ENCODE measurements at places on chromosomes 4 and X.

- no peak for DNase-seq
These were observed at the start of gene CXorf65 for GRCh38 chrX:71106427-71106826. Gene CXorf65, minus strand, starts transcription at chrX:71106740. Its CDS starts 184 bp downstream, at chrX:71106556.

DNA sequence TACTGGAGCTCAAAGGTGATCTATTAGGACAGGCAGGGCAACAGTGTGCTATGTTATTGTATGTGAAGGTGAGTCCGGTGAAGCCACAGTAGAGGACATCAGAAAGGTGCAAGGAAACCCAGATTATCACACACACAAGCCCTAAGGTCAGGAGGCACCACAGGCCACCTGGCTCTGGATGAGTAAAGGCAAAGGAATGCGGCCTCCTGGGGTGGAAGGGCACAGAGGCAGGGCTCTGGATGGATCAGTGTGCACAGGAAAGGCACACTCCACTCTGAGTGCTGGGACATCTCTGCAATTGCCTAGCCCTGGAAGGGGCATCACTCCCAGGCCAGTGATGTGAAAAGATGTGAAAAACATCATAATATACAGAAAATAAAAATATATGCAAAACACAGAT is 683.5 kb downstream of the TRIML1 start:
- DNase-seq, result no peak

GRCh38 chr4:20623939-20624338 is 76.3 kb upstream of the PACRGL start:
- DNase-seq, result no peak

DNA sequence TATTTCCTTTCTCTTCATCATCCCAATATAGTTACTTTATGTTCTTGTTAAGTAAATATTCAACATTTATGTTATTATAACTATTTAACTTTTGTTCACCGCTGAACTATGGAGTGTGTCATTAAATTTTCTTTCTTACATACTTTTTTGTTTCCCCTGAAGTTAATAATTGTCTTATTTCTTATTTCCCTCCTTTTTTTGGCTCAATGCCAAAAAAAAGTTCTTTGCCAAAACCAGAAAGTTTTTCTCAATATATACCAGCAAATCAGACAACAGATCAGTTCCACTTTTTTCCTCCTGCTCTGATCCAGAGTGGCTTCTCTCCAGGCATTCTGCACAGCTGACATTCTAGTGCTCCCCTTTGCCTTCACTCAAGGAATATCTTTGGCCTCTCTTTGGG is 187.0 kb upstream of the PPARGC1A start:
- DNase-seq, result no peak

DNA sequence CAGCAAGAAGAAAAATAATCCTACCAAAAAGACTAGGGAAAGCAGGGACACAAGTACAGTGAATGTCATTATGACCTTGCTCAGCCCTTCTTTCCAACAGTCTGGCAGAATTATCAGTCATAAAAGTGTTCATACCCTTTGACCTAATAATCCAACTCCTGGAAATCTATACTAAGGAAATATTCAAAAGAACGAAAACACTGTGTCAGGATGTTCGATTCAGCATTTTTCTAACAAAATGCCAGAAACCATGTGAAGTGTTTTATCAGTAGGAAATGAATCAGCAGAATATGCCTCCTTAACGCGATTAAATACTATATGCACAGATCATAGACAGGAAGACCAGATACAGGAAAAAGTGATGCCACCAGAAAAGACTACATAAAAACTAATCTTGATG is 16.2 kb upstream of the S100G start:
- DNase-seq, result no peak

- DNase-seq, result no peak
These were observed 6.6 kb downstream of the OCIAD2 start for GRCh38 chr4:48899950-48900349.

- DNase-seq, result no peak
These were observed 932.3 kb upstream of the EPHA5 start for GRCh38 chr4:66602622-66603021.

GRCh38 chr4:106615410-106615945 is 246.9 kb upstream of the GIMD1 start:
- no peak for DNase-seq

- no peak for DNase-seq
These were observed 121.9 kb downstream of the SMIM20 start for GRCh38 chr4:26035921-26036320.

DNA sequence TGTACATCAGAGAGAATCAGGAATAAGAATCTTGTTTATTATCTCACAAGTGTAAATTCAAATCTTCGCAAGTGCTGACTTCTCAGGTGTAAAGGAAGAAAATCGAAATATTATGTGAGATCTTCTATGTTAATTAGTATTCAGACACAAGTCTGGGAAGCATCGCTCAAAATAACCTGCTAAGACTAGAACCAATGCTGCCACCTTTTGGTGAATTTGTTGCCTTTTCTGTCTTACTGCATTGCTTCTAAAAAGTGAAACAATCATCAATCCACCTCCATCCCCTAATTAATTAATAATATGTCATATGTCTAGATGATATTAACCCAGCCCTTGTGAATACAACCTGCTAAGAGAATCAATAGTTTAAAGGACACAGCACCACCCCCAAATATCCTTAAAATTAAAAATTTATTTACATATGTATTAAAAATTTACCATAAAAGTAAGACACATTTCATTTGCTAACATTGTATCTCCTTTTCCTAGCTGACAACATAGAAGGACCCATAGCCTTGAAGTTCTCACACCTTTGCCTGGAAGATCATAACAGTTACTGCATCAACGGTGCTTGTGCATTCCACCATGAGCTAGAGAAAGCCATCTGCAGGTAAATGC is 3.5 kb downstream of the EPGN start:
- peak; percentile 4 for DNase-seq

DNA sequence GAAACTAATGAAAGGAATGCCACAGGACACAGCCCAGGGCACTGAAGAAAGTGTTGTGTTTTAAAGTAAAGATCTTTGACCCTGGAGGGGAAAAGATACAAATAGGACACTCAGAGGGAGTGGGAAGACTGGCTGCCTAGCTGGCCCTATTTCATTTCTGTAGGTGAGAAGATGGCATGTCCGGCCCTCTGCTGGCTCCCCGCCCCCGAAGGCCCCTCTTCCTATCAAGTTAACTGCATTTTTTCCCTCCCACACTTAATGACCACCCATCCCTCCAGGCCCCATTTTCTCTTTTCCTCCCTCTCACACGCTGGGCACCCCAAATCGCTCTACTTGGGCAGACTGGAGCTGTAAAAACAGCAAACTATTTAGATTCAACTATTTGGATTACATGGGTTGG is 5.5 kb upstream of the TRIM75 start:
- no peak for DNase-seq

- DNase-seq, result no peak
These were observed 55.9 kb upstream of the FHDC1 start for GRCh38 chr4:152880263-152880662.

DNA sequence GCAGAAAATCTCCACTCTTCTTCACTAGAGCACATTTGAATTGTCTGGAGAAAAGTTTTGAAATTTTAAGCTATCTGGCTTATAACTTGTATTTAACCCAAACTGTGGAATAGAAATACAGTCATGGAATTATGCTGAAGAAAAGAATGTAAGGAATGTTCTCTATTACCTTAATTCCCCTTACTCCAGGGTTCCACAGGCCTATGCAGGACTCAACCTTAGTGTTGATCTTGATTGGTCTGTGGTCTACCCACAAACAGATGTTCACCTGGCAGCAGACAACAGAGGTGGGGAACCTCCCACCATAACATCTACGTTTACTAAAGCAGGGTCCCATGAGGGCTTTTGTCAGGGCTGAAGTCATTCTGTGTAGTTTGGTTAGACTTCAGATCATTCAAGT is 189.3 kb upstream of the GPRIN3 start:
- DNase-seq, result no peak

GRCh38 chr4:187204389-187204918 is 480.8 kb upstream of the FAT1 start:
- no peak for DNase-seq

DNA sequence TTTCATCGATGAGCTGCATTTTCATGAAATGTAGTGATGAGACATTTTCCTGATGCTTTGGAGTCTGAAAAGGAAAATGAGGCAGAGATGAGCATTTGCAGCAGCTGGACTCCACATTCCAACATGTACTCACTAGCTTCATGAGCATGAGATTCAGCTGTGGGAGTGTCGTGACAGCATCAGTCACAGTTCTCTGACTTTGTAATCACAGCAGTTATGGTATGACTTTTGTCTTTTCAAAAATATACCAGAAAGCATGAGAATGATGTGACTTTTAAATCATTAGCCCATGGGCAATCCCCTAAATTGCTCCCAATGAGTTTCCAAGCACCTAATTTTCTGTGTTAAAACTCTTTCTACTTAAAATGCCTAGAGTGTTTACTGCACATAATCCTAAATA is 18.3 kb upstream of the MSL3 start:
- no peak for DNase-seq

GRCh38 chrX:68646421-68646820 is 1.0 kb upstream of the STARD8 start:
- no peak for DNase-seq

GRCh38 chr4:159360549-159360948 is 257.7 kb downstream of the RAPGEF2 start:
- DNase-seq, result no peak

DNA sequence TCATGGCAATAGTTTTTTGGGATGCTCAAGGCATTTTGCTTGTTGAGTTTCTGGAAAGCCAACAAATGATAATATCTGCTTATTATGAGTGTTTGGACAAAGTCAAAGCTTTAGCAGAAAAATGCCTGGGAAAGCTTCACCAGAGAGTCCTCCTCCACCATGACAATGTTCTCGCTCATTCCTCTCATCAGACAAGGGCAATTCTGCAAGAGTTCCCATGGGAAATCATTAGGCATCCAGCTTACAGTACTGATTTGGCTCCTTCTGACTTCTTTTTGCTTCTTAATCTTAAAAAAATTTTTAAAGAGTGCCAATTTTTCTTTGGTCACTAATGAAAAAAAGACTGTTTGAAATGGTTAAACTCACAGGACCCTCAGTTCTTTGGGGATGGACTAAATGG is 136.3 kb downstream of the UBE2K start:
- no peak for DNase-seq
